ENCODE measurements at places on chromosomes 16 and 17.

DNA sequence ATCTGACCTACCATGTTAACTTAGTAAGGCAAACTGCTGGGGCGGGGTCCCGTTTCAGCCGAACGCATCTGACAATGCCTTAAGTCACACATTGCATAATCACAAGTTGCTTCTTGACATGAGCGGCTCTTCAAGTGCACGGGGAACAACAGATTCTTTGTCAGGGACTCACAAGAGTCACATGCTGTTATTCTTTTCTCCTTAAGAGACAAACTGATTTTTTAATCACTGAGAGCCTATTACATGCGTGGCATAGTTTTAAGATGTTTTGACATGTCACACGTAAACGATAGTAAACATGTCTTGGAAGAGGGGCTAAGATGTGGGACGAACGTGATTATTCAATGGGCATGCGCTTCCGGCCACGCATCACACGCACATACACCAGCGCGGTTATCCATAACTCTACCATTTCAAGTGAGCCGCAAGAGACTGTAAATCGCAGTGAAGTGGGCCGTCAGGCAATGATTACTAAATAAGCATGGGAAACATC lies 63.4 kb downstream of the ADCY9 start:
- no peak for DNase-seq

GRCh38 chr16:82660075-82660645 lies 33.4 kb downstream of the CDH13 start:
- no peak for DNase-seq

DNA sequence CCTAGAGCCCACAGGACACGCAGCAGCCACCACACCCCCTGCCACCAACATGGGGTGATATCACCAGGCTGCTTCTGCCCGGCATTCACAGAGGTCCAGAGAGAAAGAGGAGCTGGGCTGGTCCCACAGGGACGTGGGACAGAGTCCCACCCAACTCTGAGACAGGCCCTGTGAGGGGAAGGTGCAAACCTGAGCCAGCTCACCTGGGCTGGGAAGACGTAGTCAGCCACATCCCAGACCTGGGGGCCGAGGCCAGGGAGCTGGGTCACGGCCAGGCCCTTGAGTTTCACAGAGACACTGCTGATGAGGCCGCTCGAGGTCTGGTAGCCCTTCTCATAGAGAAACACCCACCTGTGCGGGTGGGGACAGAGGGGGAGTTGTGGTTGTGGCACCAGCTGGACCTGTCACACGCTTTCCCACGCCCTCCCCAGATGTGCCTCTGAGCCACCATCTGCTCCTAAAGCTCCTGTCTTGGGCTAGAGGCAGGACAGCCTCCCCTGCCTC lies 11.2 kb downstream of the P2RX1 start:
- no peak for DNase-seq

- no peak for DNase-seq
These were observed 79.1 kb downstream of the TAOK1 start for GRCh38 chr17:29469276-29469675.

DNA sequence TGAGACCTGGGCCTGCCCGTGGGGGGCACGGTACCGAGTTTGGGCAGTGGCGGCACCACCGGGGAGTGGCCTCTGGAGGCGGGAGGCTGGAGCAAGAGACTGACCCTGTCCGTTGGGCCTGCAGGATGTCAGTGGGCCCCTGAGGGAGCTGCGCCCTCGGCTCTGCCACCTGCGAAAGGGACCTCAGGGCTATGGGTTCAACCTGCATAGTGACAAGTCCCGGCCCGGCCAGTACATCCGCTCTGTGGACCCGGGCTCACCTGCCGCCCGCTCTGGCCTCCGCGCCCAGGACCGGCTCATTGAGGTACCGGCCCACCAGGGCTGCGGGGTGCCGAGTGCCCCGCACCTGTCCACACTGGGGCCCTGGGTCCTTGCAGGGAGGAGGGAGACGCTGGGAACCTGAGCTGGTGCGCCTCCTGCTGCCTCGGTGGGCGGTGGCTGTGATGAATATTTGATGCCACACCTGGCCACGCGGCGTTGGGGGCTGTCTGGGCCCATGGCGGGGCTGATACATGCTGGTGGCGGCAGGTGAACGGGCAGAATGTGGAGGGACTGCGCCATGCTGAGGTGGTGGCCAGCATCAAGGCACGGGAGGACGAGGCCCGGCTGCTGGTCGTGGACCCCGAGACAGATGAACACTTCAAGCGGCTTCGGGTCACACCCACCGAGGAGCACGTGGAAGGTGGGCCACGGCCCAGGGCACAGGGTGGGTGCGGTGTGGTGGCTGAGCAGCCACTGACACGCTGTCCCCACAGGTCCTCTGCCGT lies 9.7 kb downstream of the NHERF2 start:
- no peak for DNase-seq

DNA sequence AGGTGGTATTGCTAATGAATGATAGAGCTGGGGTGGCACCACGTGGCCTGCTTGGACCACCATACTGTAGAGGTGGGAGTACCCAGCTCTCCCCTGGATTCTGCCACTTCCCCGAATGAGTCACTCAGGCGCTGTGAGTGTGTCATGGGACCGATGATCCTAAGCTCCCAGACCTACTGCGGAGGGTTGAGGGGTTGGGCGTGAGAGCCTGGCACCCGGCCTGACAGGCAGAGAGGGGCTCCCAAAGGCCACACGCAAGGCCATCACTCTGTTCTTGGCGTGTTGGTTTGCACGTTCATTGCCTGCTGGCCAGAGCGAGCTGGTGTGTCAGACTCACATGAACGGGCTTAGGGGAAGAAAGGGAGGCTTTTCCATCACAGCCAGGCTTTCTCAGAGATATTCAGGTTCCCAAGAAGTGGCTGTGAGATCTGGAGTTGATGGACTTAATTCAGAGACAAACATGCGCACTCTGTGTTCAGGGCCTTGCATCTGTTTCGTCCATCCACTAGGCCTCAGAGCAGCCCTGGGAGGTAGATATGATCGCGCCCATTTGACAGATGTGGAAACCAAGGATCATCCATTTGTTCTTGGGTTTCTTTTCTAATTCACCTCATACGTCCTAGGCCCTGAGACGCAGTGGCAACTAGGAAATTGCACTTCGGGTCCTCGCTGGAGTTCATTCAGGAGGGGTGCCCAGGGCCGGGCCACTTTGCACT lies 41.4 kb downstream of the CMIP start:
- no peak for DNase-seq

GRCh38 chr17:65062171-65062915 lies 5.8 kb upstream of the GNA13 start:
- no peak for DNase-seq

All from NT2/D1 (cell line).